ENCODE measurements at places on chromosomes 3 and 15.

DNA sequence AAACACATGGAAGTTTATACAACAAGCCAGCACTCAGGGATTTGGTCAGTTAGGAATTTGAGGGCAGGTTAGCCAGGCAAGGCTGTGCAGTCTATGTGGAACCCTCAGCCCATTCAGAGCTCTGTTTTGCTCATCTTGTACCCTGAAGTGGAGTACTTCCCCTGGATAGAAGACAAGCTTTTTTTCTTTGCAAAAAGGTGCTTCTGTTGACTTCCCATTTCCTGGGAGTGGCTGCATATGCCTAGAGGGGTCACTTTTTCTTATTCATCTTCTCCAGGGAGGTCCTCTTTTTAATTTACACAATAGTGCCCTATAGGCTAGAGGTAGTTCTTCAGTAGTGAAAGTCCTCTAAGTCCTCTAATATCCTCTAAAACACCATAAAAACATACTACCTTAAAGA, 225.0 kb upstream of the P2RY1 start:
- no peak for DNase-seq

DNA sequence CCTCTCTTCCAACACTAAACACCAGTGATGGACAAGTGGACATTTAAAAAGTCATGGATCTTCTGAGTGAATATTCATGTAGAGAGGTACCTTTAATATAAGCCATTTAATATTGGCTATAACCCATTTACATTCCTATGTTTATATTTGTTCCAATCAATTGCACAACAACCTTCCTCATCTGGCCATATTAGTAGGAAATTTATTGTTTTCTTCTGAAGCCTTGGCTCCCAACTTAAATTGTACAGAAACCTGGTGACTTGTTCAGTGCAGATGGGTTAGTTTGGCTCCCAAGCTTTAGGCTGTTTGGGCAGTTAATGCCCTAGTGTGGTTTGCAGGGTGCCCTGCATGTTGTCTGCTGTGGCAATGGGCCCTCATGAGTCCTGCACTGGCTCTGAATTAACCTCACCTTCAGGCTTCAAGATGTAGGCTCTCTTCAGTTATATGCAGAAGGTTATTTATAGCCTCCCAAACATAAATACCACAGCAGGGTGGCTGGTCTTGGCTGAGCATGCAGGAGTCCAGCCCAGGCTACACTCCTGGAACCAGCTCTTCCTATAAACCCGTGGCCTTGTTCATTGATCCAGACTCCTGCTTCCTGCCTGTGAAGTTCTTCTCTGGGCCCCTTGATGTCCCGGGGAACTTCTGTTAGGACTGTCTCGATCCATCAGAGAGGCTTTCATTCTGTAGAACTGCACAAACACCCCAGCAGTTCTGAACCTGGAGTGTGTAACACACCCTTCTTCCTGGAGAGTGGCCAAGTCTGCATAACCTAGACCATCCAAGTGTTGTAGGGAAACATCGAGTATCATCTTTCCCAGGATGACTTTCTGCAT, 57.0 kb downstream of the DUT start:
- DNase-seq, result no peak

DNA sequence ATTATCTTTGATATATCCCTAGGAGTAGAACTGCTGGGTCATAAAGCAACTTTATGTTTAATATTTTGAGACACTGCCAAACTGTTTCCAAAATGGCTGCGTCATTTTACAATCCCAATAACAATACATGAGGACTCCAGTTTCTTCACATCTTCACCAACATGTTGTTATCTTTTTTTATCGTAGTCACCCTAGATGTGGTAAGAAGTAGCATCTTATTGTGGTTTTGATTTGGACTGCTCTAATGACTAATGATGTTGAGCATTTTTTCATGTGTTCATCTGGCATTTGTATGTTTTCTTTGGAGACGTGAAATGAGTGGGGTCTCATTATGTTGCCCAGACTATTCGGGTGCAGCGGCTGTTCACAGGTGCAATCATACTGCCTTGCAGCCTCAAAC, 83.8 kb downstream of the MAP4 start:
- no peak for DNase-seq

DNA sequence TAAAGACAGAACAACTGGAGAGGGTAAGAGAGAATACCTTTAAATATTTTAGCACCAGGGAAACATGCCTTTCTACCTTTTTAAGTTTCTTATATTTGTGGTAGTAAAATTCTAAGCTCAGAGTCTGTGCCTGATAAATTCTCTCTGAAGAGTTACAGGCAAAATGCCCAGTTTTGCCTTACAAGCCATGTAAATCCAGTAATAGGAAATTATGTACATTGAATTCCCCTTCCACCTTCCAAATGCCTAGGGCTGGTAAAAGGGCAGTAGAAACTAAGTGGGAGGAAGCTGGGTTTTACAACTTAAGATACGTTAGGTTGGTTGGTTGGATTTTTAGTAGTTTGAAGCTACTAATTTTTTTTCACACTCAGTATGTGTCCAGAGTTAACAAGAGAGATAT, 43.1 kb upstream of the TP63 start:
- DNase-seq, result no peak

- no peak for DNase-seq
Observed at GRCh38 chr3:18812316-18812715, 336.0 kb upstream of the KCNH8 start.

DNA sequence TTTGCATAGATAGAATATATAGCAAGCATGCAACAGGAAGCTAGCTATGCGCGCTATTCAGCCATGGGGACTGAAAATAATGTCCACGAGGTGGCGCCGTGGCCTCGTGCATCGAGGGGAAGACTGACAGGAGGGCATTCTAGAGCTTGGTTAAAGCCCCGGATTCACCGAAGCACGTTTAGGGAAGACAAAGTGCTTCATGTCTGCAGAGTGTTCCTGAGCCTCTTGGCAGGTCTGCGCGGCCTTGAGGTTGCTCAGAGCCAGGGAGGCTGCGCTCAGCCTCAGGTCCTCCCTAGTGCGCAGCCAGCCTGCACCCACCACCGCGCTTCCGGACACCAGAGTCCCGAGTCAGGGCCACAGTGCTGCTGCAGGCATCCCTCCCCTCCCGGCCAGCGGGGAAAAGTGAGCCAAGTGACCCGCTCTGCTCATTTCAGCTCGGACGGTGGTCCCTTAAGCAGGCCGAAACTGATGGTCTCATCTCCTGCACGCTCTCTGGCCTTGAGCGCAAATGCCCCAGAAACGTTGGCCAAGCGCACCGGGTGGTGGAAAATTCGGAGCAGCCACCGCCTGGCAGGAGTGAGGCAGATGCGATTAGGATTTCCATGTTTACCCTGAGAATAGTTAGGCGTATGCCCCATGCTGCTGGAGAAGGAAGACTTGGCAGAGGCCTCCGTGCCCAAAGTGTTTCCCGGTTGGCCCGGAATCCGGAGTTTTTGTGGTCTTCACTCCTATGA, 24.8 kb downstream of the GABRA5 start:
- peak; percentile 36 for DNase-seq

- DNase-seq, result no peak
Observed at GRCh38 chr3:135329479-135329878, 534.4 kb downstream of the EPHB1 start.

DNA sequence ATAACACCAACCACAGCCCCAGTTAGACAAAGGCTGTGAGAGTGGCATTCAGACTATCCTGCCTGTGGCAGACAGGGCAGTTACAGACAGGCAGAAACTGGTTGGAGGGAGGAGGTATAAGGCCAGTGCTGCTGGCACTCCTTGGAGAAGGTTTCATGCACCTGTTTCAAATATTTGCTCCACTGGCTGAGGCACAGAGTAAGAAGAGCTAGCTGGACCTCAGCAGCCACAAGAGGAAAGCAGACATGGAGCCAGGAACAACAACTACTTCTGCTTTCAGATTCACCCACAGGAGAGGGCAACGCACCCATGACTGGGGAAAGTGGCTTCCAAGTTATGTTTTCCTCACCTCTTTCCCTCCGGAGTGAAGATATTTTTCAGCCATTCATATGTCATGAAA, 11.5 kb upstream of the PRKAR2A start:
- DNase-seq, result no peak

DNA sequence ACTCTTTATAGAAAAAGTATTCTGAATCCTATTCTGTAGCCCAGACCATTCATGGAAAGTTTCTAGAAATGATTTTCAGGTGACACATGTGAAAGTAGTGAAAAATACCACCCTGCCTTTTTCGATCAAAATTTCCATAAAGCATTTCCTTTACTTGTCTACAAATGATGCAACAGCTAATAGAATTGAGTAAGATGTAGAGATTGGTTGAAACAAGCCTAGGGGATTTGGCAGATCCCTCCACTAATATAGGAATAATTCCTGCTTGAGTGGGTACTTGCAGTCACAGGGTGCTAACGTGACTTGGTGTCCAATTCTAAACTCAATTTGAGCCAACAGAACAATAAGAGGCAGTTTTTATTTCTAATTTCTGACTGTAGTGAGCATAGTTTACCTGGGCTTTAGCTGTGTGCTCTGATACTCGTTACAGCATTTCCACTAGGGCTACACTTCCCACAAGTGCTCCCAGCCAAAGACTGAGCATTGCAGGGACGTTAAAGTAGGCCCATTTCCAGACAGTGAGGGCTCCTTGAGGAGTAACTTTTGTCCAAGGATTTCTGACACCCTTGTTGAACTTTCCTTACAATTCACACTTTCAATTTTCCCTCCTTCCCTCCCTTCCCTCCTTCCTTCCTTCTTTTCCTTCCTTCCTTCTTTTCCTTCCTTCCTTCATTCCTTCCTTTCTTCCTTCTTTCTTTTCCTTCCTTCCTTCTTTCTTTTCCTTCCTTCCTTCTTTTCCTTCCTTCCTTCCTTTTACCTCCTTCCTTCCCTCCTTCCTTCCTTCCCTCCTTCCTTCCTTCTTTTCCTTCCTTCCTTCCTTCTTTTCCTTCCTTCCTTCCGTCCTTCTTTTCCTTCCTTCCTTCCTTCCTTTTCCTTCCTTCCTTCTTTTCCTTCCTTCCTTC, 53.9 kb upstream of the TP63 start:
- DNase-seq, result no peak

DNA sequence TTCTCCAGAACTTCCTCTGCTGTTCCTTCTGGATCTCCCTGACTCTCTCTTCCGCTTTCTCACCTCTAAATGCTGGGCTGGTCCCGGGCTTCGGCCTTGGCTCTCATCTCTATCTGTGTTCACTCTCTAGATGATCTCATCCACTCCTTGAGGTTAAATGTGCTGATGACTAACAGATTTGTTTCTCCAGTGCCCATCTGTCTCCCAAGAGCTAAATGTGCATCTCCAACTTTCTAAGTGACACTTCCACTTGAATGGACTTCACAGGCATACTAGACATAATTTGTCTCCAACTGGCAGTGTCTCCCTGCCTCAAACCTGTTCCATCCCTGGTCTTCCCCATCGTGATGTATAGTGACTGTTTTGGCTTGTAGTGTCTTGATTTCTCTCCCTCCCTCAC, 95.3 kb downstream of the ITPR1 start:
- DNase-seq, result no peak

- no peak for DNase-seq
Observed at GRCh38 chr3:14352002-14352627, 50.3 kb upstream of the SLC6A6 start.

GRCh38 chr3:168583977-168584376, 488.3 kb upstream of the GOLIM4 start:
- DNase-seq, result no peak

- no peak for DNase-seq
Observed at GRCh38 chr3:169146179-169146665, 517.3 kb downstream of the MECOM start.

GRCh38 chr15:48766196-48766595, 44.7 kb downstream of the CEP152 start:
- DNase-seq, result no peak

GRCh38 chr15:76866716-76867321, 38.3 kb downstream of the SCAPER start:
- no peak for DNase-seq
